ENCODE measurements at places on chromosomes 1 and 21. TPM values are rescaled to one million over a fixed set of nuclear protein-coding genes. Genes with fewer than 3 reads are reported as not detected.

DNA sequence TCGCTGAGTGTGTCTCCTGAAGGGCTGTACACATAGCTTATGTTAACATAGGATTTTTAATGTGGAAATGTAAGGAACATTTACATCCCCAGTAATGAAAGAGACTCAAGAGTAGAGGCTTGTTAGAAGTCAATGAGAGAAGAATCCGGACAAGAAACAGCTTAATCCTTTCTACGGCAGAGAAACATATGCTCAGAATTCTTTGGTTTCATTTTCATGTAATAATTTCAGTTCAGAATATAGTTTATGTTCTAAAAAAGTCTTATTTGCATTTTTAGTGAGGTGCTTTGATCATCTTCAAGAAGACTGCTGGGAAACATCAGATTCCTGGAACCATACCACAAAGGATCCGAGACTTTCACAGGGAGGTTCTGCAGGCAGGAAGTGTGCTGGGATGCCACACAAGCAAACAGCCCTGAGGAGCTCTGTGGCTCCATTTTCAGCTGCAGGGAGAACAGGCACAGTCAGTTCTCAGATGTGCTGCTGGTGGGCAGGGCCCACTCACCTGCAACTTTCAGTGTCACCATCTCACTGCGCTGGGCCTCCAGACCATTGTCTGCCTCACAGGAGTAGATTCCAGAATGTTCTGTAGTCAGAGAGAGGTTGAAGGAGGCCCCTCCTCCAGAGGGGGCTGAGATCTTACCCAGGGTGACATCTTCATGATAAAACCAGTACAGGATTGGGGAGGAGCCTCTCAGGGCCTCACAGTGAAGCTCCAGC, 28.4 kb downstream of the FCRL5 start:
- no peak for DNase-seq
- no peaks in the 10 kb centered on the region for H3K36me3 ChIP-seq
- no peaks in the 10 kb centered on the region for H3K27me3 ChIP-seq
- H3K4me1 ChIP-seq, result no peaks in the 10 kb centered on the region

GRCh38 chr21:14414932-14415508, 32.1 kb upstream of the HSPA13 start:
- no peaks in the 10 kb centered on the region for H3K27me3 ChIP-seq
- H3K4me1 ChIP-seq, result no peaks in the 10 kb centered on the region
- no peak overlapping the region for H3K4me3 ChIP-seq
- H3K27ac ChIP-seq, result no peak overlapping the region

PRDX6 gene
- total RNA-seq, result 547 TPM

DNA sequence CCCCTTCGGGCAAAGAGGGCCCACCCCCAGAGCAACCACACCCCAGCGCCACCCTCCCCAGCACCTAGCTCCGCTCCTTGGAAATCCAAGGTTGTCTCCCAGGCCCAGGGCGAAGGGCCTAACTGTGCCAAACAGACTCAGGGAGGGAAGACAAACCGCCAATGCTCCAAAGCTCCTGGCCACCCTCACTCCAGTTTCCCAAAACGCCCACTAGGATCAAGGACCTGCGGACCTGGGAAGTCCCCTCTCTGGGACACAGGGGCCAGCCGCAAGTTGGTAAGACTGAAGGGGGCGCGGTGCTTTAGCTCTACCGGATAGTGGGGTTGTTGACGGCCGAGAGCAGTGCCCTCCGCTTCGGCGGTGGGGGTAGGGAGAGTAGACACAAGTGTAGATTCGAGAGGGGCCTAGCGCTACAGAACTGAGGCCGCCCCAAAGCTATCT, 581 bp downstream of the IRF6 start:
- peaks cover 4% of the 10 kb centered on the region for H3K4me1 ChIP-seq
- H3K36me3 ChIP-seq, result no peaks in the 10 kb centered on the region
- H3K27me3 ChIP-seq, result peaks cover 43% of the 10 kb centered on the region
- H3K27ac ChIP-seq, result no peak overlapping the region
- H3K4me3 ChIP-seq, result peak overlapping the region; percentile 79

DNA sequence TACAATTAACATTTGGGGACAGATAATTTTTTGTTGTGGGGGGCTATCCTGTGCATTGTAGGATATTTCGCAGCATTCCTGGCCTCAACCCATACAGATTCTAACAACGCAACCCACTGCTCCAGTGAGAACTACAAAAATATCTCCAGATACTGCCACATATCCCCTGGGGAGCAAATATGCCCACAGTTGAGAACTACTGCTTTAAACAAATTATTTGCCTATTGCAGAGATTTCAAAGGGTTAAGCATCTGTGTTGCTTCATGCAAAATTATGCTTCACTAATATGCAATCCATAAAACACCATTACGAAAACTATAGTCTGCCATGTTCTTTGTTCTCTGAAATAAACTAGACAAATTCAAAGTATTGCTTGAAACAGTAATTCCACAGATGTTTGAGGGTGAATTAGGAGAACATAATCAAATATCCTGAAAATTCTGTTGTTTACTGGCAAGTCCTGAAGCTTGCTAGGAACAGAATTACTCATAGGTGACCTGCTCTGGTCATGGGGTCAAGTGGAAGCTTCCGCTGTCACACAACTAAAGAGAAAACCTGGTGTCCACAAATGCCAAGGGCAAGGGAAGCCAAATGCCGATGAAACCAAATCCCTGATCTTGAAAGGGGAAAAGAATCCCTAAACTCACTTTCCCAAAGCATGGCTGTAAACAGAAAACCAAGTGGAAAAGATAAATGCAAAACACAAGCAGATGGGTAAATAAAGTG, 149.4 kb downstream of the RERE start:
- no peaks in the 10 kb centered on the region for H3K27me3 ChIP-seq
- no peak overlapping the region for H3K27ac ChIP-seq
- no peak overlapping the region for H3K4me3 ChIP-seq
- no peak for DNase-seq

ELF3 gene
- total RNA-seq, result 11.8 TPM

- no peaks in the 10 kb centered on the region for H3K27me3 ChIP-seq
- no peak for DNase-seq
- H3K4me3 ChIP-seq, result no peak overlapping the region
- H3K36me3 ChIP-seq, result no peaks in the 10 kb centered on the region
Measured at GRCh38 chr1:84422909-84423308, 24.6 kb downstream of the DNASE2B start.

DNA sequence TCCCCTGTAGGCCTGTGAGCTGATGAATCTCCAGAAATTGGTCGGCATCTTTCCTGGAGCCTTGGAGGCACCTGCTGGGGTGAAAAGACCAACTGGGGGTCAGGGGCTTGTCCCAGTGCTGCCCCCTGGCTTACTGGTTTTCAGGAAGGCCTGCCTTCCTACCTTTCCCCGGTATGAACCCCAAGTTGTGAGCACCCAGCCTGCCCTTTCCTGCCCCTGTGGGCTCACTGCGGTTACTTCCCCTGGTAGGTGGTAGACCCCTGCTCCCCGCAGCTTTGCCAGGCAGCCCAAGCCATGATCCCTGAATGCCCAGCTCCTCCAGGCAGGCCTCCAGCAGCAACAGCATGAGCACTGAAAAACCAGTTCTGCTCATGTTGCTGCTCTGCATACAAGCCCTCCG, 10.2 kb downstream of the DMRTB1 start:
- H3K4me3 ChIP-seq, result no peak overlapping the region
- no peaks in the 10 kb centered on the region for H3K27me3 ChIP-seq
- no peaks in the 10 kb centered on the region for H3K36me3 ChIP-seq
- no peak overlapping the region for H3K27ac ChIP-seq

DNA sequence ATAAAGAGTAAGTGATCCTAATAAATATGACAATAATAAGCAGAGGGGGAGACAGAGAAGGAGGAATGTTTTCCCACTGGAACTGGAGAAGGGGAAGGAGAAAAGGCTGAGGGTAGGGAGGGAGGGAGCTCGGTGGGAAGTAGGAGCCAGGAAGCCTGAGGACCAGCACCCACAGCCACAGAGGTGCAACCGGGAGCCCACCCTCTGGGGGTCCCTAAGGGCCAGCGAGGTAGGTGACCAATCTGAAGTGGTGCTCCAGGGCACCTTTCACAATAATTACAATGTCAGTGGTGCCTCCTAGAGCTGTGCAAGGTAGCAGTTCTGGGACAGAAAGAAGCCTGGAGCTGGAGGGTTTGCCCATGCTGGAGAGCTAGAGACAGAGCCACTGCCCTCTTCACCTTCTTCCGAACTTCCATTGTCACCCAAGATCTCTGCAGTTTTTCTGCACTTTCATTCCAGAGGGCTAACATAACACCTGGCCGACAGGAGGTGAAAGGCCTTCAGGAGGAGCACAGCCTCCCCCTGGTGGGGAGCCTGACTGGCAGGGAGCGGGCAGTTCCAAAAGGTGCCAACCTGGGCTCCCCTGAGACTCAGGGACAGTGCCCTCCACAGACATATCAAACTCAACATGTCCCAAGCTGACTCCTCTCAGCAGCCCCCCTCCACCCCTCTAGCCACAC, 4.1 kb upstream of the AHCYL1 start:
- H3K36me3 ChIP-seq, result no peaks in the 10 kb centered on the region
- no peak overlapping the region for H3K4me3 ChIP-seq
- no peaks in the 10 kb centered on the region for H3K4me1 ChIP-seq
- no peaks in the 10 kb centered on the region for H3K27me3 ChIP-seq
- peak; percentile 84 for DNase-seq

DNA sequence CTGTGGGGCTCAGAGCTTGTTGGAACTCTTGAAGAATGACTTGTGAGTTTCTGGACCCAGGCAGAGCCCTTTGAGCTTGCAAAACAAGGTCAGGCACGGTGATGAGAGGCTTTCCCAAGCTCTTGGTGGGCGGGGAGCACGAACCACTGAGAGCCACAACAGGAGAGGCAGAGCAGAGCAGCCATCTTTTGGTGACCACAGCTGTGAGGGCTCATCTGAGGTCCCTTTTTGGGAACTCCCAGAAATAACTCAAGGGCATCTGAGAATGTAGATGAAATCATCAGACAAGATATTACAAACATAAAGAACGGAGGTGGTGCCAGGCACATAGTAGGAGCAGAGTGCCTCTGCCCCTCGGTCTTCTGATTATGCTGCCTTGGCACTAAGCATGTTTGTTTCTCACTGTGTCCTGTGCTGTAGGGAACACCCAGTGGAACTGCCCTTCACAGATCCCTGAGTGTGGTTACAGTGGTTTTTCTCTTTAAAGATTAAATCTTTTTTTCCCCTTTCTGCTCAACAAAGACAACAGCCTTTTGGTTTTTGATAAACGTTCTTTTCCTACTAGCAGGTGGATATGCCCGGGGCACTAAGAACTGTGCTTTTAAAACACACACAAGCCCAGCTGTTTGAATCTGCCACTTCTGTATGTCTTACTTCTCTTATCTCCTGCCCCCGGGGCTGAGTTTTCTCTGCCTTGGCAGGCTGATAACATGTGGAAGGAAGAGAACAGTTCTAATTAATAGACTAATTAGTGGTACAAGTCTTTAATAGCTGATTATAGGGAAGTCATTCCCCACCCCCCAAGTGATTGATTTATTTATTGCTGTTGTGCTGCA, 37.7 kb downstream of the CD34 start:
- peak; percentile 31 for DNase-seq
- H3K27me3 ChIP-seq, result peaks cover 24% of the 10 kb centered on the region
- H3K4me3 ChIP-seq, result no peak overlapping the region
- no peaks in the 10 kb centered on the region for H3K36me3 ChIP-seq
- no peak overlapping the region for H3K27ac ChIP-seq

DNA sequence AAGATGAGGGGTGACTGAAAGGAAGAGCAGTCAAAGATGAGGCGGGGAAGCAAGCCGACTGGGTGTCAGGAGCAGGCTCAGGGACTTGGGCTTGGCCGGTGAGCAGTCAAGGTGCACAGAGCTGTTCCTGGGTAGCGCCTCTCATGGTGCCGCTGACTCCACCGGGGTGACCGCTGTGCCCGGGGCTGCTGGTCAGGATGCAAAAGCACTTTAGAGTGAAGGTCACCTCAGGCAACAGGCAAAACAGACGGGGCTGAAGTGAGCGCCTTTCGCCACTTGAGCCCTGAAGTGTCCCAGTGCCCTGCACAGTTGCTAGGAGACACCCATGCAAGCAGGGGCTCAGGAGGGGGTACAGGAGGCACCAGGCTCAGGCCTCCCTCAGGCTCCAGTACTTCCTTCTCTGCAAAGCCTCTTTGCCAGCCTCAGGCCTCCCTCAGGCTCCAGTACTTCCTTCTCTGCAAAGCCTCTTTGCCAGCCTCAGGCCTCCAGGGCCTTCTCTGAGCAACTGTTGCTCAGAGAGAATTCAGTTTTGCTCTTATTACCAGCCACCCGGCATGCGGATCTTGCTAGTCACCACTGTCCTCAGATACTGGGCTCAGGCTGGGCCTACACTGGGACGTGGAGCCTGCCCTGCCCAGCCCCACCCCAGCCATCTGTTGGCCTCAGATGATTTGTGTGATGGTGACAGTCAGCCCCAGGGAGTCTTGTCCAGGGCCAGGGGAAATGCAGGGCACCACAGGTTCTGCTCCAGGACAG, 99.7 kb upstream of the IRF2BP2 start:
- H3K27me3 ChIP-seq, result no peaks in the 10 kb centered on the region
- H3K4me3 ChIP-seq, result no peak overlapping the region
- H3K4me1 ChIP-seq, result peaks cover 6% of the 10 kb centered on the region
- no peaks in the 10 kb centered on the region for H3K36me3 ChIP-seq

Measured in endodermal cell (in vitro differentiated cells).